ENCODE measurements at places on chromosomes 7 and 10.

- DNase-seq = no peak
These were observed 10.6 kb upstream of the SUN1 start for GRCh38 chr7:821688-822087.

DNA sequence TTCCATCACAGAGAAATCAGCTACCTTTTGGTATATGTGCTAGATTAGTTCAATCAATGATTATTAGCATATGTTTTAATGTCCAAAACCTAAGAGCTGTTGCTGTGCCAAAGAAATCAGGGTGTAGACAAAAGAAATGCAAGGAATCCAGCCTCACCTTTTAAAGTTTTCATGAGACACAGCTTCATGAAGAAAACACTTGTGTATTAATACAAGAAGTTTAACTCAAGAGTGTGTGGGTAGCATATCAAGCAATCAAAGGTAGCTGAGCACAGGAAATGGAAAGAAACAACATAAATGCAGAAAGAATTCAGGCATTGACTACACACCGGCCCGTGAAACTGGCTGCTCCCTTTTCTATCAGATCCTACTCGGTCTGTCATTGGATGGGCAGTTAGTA lies 76.0 kb upstream of the CAV2 start:
- DNase-seq = no peak

DNA sequence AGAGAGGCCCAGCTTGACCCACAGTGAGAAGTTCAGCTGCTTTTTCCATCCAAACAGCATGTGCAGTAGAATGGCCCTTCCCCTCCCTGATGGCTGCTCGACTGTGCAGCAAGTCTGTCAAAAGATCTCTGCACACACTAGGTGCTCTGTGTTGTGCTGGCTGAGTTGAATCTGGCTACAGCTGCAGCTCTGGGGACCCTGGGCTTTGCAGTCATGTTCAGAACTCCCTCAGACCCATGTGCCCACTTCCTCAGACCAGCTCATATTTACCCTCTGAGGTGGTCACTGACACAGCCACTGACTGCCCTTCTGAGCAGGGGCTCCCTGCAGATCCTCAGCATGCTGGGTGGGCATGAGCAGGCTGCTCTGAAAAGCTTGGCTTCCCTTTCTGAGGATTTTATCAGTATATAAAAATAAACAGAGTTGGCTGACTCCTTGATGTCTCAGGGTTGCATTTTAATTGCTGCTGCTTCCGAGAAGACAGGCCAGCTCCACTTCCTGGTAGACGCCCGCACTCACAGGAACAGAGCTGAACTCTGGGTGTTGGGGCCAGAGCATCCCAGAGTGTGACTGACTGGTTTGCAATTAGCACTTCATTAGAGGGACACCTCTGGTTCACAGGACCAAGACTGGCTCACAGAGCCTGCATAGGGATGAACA lies 507.9 kb downstream of the RPS24 start:
- peak; percentile 43 for DNase-seq

- DNase-seq = no peak
These were observed 185.8 kb downstream of the CACNB2 start for GRCh38 chr10:18325889-18326531.

DNA sequence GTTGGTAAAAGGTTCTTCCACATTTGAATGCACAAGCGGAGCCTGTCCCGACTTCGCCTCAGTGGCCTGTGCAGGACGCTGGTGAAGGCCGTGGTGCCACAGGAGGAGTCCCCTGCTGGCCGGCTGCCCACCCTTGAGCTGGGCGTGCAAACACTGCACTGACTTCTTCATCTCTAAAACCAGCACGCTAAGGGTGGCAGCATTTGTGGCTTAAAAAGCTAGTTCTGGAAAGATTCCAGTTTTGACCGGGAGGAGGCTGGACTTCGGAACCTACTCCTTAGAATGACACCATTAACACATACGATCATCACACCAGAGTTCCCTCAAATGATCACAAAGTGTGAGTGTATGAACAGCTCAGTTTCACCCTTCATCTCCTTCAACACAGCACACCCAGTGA lies 102.4 kb downstream of the SMURF1 start:
- DNase-seq = no peak

DNA sequence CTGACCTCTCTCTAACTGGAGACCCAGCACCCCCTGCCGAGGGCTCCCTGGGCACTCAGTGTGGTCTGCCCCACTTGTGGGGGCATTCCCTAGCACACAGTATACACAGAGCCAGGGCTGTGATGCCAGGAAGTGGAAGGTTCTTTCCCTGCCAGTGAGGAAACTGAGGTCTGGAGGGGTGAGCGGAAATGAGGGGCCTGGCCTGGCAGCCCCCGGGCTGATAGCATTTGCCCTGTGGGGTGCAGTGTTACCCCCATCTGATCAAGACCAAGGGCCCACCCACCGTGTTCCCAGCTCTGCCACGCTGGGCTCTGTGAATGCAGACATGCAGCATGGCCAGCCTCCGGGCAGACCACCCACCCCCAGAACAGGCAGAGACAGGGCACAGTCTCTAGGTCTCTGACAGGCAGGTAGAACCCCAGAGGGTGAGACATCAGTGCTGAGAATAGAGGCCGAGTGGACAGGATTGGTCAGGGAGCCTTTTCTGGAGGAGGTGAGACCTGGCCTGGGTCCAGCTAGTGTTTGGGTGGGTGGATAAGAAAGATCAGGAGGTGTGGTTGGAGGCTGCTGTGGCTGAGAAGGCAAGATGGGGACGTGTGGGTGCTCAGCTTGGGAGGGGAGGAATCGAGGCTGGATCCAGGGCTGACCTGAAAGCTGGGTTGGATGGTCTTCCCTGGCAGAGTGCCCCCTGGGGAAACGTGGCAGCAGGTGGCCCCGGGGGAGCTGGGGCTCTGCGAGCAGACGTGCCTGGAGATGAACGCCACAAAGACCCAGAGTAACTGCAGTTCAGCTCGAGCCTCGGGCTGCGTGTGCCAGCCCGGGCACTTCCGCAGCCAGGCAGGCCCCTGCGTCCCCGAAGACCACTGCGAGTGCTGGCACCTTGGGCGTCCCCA lies 10.8 kb upstream of the ZNF862 start:
- no peak for DNase-seq
